D341Med (cell line): ENCODE measurements at places on chromosomes 6 and 20.

DNA sequence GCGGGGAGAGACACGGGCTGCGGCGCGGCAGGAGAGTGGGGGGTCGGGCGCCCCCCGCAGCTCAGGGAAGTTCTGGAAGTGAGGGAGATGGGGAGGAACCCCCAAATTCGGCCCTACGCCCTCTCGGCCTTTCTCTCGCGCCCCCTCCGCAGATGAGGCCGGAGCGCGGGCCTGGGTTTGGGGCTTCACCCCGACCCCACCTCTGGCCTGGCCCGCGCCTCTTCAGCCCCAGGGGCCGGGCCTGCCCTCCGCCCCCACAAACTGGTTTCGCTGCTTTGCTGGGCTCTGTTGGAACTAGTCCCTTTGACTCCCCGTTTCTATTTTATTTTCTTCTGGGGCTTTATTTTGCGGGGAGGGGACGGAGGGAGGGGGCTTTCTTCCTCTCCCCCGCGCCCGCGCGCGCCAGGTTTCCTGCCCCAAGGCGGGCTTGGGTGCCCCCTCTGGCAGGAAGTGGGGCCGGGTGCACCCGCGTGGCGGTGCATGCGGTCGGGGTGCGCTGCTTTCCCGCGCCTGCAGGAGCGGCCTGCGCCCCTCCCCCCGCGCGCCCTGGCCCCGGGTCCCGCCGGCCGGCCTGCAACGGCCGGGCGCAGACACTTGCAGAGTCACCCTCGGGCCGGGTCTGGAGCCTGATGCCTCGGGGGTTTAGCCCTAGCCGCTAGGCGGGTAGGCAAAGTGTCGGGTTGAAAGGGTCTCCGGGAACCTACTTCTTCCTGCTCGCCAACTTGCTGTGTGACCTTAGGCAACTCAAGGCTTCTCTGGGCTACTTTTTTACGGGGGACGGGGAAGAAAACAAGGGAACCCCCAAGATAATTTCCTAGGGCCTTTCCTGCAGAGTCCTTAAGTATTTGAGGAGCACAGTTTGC is 1.3 kb downstream of the HMGA1 start:
- peak; percentile 87 for DNase-seq

DNA sequence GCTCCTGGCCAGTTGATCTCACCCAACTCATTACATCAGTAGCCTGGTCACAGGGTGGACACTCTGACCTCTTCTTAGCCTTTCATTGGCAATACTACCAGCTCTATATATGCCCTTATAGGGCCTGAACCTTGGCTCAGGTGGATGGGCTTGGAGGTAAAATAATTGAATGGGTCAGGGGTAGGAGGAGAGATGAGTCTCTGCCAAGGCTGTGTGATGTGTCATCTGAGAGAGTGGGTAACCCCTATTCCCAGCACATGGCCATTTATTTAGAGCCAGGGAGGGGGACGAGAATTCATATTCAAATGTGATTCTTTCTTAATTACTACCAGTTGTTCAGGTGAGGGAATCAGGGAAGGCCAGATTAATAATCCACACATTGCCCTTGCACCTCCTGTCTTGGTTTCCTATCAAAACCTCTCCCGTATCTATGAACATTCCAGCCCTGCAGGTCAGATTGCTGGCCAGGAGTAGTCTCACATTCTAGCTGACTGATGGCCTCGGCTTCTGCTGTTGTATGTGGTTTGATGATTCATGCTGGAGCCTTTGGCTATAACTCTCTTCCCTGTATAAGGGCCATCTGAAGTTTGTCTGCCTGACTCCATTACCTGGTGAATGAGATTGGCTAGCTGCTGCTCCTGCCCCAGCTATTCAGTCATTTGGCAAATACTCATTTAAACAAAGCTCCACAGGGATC is 13.4 kb downstream of the C20orf173 start:
- DNase-seq = no peak

- DNase-seq = no peak
Measured at GRCh38 chr20:1085492-1086276, 32.7 kb upstream of the PSMF1 start.

GRCh38 chr6:9647071-9647445 is 767.8 kb downstream of the TFAP2A start:
- no peak for DNase-seq

- no peak for DNase-seq
Measured at GRCh38 chr6:148085631-148086331, 256.9 kb upstream of the SASH1 start.

- DNase-seq = no peak
Measured at GRCh38 chr20:24816907-24817306, 132.2 kb upstream of the CST7 start.

DNA sequence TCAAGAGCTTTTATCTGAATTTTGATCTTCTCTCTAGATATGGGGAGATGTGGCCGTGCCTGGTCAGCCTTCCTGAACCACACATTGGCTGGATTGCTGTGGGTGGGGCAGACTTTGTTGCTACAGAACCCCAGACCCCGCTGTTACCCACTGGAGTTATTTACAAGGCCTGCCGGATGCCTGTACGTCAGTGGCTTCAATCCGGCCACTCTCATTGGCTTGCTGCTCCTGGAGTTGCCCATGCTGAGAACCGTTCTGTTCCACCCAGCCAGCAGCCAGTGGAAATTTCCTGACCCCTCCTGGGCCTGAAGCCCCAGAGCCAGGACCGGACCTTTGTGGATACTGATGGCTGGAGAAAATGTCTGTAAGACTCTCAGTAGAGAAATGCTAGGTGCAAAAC is 101.9 kb downstream of the TFAP2C start:
- no peak for DNase-seq

- no peak for DNase-seq
Measured at GRCh38 chr6:129031051-129031599, 148.2 kb downstream of the LAMA2 start.

GRCh38 chr20:62301773-62302340 is 940 bp upstream of the ADRM1 start:
- DNase-seq = peak; percentile 86

DNA sequence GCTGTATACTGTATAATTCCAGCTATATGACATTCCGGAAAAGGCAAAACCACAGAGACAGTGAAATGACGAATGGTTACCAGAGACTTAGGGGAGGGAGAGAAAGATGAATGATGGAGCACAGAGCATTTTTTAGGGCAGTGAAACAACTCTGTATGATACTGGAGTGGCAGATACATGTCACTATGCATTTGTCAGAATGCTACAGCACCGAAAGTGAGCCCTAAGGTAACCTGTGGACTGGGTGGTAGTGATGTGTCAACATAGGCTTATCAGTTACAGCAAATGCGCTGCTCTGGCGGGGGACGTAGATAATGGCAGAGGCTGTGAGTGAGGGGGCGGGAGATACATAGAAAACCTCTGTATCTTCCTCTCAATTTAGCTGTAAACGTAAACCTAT is 201.3 kb upstream of the SSTR4 start:
- no peak for DNase-seq

DNA sequence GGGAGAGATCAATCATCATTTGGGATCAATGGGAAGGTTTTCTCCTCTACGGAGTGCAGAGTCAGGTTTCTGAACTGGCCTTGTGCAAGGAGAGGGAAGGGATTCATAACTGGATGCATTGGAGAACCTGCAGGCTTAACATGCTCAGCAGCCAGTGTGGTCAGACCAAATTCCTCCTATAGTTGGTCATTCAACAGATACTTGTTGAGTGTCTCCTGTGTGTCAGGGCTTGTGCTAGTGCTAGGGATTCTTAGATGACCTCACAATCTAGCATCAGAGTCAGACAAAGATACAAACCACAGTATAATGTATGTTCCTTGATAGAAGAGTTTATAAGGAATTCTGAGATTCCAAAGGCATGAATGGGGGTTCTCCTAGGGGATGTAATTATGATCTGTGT is 23.9 kb downstream of the RALY start:
- DNase-seq = no peak

- DNase-seq = no peak
Measured at GRCh38 chr20:4053071-4053919, 37.9 kb upstream of the RNF24 start.
